ENCODE measurements at places on chromosomes 6 and 20. TPM values are rescaled to one million over a fixed set of nuclear protein-coding genes. Genes with fewer than 3 reads are reported as not detected.

- no peaks in the 10 kb centered on the region for H3K27me3 ChIP-seq
- no peaks in the 10 kb centered on the region for H3K4me1 ChIP-seq
- peak overlapping the region; percentile 51 for H3K27ac ChIP-seq
- H3K36me3 ChIP-seq: no peaks in the 10 kb centered on the region
- no peak overlapping the region for H3K4me3 ChIP-seq
Measured at GRCh38 chr6:43120944-43121913, 45.1 kb downstream of the PTK7 start.

- no peak for DNase-seq
- H3K27ac ChIP-seq: peak overlapping the region; percentile 61
- H3K27me3 ChIP-seq: no peaks in the 10 kb centered on the region
- H3K4me1 ChIP-seq: peaks cover 30% of the 10 kb centered on the region
- no peaks in the 10 kb centered on the region for H3K36me3 ChIP-seq
Measured at GRCh38 chr6:41504466-41505121, 41.6 kb upstream of the FOXP4 start.

GRCh38 chr6:123417535-123417934, 219.2 kb downstream of the TRDN start:
- no peak for DNase-seq
- H3K4me3 ChIP-seq: no peak overlapping the region
- no peak overlapping the region for H3K27ac ChIP-seq
- H3K36me3 ChIP-seq: no peaks in the 10 kb centered on the region
- no peaks in the 10 kb centered on the region for H3K4me1 ChIP-seq

DNA sequence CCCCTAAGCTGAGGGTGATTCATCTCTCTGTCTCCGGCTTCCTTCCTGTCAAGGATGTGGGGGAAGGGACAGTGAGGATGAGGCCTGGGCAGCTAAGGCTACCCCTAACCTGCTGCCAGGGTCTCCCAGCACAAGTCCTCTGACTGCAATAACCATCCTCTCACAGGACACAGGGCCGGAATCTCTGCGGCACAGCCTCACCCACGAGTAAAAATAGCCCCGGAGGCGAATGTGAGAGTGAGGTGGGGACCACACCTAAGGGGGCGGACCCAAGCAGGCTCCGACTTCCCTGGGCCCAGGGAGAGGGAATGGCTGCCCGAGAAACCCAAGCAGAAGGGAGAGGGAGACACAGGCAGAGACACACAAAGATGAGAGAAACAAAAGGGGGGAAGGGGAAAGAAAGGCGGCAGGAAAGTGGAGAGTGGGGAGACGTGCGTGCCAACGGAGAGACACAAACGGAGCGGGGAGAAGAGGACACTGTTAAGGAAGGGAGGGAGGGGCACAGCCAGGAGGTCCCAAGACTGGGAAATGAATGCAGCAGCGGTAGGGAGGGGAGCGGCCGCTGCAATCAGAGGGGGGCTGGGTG, 1.4 kb downstream of the CLIC1 start:
- peak overlapping the region; percentile 72 for H3K4me3 ChIP-seq
- H3K4me1 ChIP-seq: no peaks in the 10 kb centered on the region
- H3K27ac ChIP-seq: peak overlapping the region; percentile 96
- H3K36me3 ChIP-seq: peaks cover 42% of the 10 kb centered on the region

DNA sequence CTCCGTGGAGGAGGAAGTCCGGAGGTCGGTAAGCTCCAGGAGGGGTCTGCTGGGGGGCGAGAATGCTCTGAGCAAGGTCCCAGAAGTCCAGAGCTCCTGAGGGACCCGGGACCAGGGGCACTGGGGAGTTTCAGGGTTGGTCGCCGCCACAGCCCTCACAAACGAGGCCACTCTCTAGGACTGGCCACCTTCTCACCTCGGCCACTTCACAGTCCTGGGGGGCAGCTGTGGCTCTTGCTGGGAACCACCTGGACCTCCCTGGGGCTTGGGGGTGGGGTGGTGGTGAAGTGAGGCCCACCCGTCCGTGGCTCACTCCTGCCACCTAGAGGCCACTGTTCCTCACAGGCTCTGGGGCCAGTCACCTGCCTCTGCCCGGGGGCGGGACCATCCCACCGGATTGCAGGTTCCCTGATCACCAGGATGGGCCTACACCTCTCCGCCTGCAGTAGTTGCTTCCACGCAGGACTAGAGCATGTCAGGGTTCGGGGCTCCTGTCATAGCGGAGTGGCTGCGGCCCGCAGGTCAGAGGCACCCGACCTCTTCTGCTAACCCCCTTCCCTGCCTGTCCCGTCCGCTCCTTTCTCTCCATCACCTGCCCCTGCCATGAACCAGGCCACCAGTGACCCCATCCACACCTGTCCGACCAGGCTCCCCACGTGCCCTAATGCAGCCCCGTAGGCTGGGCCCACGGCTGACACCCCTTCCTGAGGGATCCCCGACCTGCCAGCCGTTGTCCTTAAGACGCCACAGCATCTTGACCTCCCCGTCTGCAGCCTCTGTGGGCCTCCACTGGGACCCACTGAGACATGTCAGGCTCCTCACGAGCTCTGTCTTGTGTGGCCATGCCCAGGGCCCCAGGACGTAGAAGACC, 5.1 kb upstream of the TCEA2 start:
- peak overlapping the region; percentile 65 for H3K27ac ChIP-seq
- H3K4me3 ChIP-seq: peak overlapping the region; percentile 28
- no peak for DNase-seq

DNA sequence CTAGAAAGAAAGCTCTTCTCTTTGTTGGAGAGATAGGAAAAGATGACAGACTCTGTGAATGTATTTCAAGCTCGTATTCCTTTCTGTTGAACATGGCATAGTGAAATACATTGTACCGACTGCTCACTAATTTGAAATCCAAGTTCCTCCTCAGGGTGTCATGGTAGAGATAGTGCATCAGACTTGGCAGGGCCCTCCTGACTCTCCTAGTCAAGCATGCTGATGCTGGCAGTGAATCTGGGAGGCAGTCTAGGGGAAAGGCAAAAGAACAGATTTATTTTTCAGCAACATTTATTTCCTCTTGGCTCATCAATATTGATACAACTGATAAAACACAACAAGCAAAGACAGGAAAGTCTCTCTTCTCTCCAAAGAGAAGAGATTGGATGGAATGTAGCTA, 356.3 kb upstream of the IRAK1BP1 start:
- no peaks in the 10 kb centered on the region for H3K27me3 ChIP-seq
- no peak for DNase-seq
- H3K4me1 ChIP-seq: no peaks in the 10 kb centered on the region
- H3K4me3 ChIP-seq: no peak overlapping the region
- H3K27ac ChIP-seq: no peak overlapping the region
- no peaks in the 10 kb centered on the region for H3K36me3 ChIP-seq

- DNase-seq: no peak
- H3K4me3 ChIP-seq: no peak overlapping the region
- no peaks in the 10 kb centered on the region for H3K27me3 ChIP-seq
- no peaks in the 10 kb centered on the region for H3K36me3 ChIP-seq
- no peak overlapping the region for H3K27ac ChIP-seq
Measured at GRCh38 chr6:88474720-88475119, 308.6 kb upstream of the CNR1 start.

DNA sequence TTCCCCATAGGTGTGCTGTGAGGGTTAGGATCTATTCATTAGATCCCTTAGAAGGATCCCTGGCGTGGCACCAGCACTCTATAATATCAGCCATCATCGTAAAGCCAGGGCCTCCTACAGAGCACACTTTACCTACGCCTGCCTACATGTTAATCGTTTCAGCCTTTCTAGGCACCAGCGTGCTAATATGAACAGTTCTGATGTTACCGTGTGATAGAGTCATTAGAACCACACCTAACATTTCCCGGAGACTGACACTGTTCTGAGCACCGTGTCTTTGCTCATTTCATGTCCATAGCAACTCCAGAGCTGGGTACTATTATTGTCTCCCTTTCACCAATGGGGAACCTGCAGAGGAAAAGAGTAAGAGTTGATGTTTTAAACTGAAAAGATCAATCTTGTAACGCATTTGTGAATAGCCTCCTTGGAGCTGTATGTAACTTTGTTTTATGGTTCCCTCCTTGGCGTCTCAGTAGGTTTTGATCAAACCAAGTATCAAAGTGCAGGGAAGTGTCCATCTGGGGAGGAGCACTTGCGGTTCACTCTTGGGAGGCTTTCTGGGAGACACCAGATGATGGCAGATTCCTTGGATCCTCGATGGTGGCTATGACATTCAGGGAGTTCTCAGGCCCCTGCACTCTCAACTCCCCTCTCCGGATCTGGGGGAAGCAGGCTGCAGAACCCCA, 73.8 kb upstream of the KCNG1 start:
- no peak overlapping the region for H3K4me3 ChIP-seq
- no peaks in the 10 kb centered on the region for H3K27me3 ChIP-seq
- DNase-seq: no peak
- H3K36me3 ChIP-seq: no peaks in the 10 kb centered on the region
- H3K27ac ChIP-seq: no peak overlapping the region

GRCh38 chr6:128361378-128361777, 159.0 kb downstream of the PTPRK start:
- H3K36me3 ChIP-seq: no peaks in the 10 kb centered on the region
- no peak overlapping the region for H3K27ac ChIP-seq
- peaks cover 27% of the 10 kb centered on the region for H3K4me1 ChIP-seq
- H3K4me3 ChIP-seq: no peak overlapping the region

- H3K36me3 ChIP-seq: peaks cover 20% of the 10 kb centered on the region
- DNase-seq: no peak
- H3K27me3 ChIP-seq: no peaks in the 10 kb centered on the region
- H3K27ac ChIP-seq: no peak overlapping the region
- no peaks in the 10 kb centered on the region for H3K4me1 ChIP-seq
- H3K4me3 ChIP-seq: no peak overlapping the region
Measured at GRCh38 chr6:158978757-158979156, 21.2 kb downstream of the RSPH3 start.

DNA sequence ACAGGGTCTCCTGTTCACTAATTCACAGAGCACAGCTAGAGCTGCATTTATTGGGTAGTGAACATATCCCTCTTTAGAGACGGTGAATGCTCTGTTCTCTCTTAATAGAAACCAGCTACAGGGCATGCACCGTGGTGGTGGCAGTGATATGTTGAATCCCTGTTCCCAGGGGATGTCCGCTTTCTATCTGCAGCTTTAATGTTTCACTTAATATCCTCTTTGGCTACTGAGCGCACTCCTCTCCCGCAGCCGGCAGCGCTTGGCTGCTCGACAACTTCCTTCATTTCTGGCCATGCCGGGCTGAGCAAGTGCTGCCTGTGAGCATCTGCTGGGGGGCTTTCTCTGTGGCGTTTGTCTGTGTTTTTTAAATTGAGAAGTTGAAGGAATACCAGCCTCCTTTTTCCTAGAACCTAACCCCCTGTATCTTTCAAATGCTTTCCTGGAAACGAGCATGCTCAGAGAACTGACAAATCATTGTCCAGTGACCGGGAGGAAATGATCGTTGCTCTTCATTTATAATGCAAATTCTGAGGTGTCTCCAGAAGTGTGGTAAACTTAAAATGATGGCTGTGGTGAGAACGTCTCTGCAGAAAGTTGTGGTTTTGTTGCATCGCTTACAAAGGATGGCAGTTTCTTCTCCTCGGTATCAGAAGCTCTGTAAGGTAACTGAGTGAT, 297.9 kb downstream of the UTRN start:
- H3K4me3 ChIP-seq: no peak overlapping the region
- no peak overlapping the region for H3K27ac ChIP-seq
- no peaks in the 10 kb centered on the region for H3K27me3 ChIP-seq

GRCh38 chr6:16523606-16524379, 237.5 kb downstream of the ATXN1 start:
- no peak for DNase-seq
- H3K27ac ChIP-seq: peak overlapping the region; percentile 44
- no peaks in the 10 kb centered on the region for H3K4me1 ChIP-seq
- no peaks in the 10 kb centered on the region for H3K27me3 ChIP-seq
- H3K4me3 ChIP-seq: no peak overlapping the region

GRCh38 chr6:78910591-78911171, 43.3 kb downstream of the IRAK1BP1 start:
- peaks cover 13% of the 10 kb centered on the region for H3K4me1 ChIP-seq
- H3K27me3 ChIP-seq: no peaks in the 10 kb centered on the region
- H3K27ac ChIP-seq: no peak overlapping the region
- no peaks in the 10 kb centered on the region for H3K36me3 ChIP-seq
- DNase-seq: no peak

- no peaks in the 10 kb centered on the region for H3K36me3 ChIP-seq
- no peaks in the 10 kb centered on the region for H3K4me1 ChIP-seq
- no peak overlapping the region for H3K27ac ChIP-seq
- H3K4me3 ChIP-seq: no peak overlapping the region
- no peaks in the 10 kb centered on the region for H3K27me3 ChIP-seq
Measured at GRCh38 chr6:19731282-19731681, 105.9 kb upstream of the ID4 start.

DNA sequence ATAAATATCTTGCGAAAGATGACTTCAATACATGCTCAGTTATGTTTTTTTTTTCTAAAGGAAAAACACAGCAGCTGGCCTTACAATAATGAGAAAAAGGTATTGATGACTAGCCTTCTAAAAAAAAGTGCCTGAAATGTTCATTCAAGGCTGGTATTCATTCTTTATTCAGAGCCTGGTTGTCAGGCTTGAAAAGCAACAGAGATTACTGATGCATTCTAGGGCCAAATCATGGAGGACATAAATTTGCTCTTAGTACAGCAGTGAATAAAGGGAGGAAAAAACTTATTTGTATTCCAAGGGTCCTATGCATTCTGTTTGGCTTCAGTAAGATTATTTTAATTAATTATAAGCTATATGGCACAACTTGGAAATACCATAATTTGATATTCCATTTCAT, 83.5 kb downstream of the WASF1 start:
- no peak overlapping the region for H3K4me3 ChIP-seq
- peaks cover 12% of the 10 kb centered on the region for H3K4me1 ChIP-seq
- no peak overlapping the region for H3K27ac ChIP-seq
- H3K36me3 ChIP-seq: no peaks in the 10 kb centered on the region

- H3K4me1 ChIP-seq: no peaks in the 10 kb centered on the region
- no peaks in the 10 kb centered on the region for H3K36me3 ChIP-seq
Measured at GRCh38 chr6:146090474-146090873, 61.6 kb downstream of the GRM1 start.

- no peaks in the 10 kb centered on the region for H3K4me1 ChIP-seq
- no peak overlapping the region for H3K4me3 ChIP-seq
- peaks cover 3% of the 10 kb centered on the region for H3K36me3 ChIP-seq
- no peak for DNase-seq
- no peak overlapping the region for H3K27ac ChIP-seq
- no peaks in the 10 kb centered on the region for H3K27me3 ChIP-seq
Measured at GRCh38 chr6:106309766-106310373, 15.7 kb downstream of the ATG5 start.

- no peak overlapping the region for H3K27ac ChIP-seq
- H3K4me3 ChIP-seq: no peak overlapping the region
- no peaks in the 10 kb centered on the region for H3K36me3 ChIP-seq
- H3K27me3 ChIP-seq: no peaks in the 10 kb centered on the region
- H3K4me1 ChIP-seq: no peaks in the 10 kb centered on the region
- no peak for DNase-seq
Measured at GRCh38 chr6:18034798-18035202, 47.4 kb upstream of the KIF13A start.

GRCh38 chr6:1657771-1658165, 48.1 kb downstream of the FOXC1 start:
- H3K27ac ChIP-seq: no peak overlapping the region
- no peaks in the 10 kb centered on the region for H3K36me3 ChIP-seq
- no peak overlapping the region for H3K4me3 ChIP-seq
- no peaks in the 10 kb centered on the region for H3K27me3 ChIP-seq

DEFB124 gene
- total RNA-seq: not detected

CTCFL gene
- total RNA-seq: not detected

SNPH gene
- total RNA-seq: 10.1 TPM

STMND1 gene
- total RNA-seq: not detected

VWA7 gene
- total RNA-seq: 7.5 TPM

MLN gene
- not detected for total RNA-seq
